ENCODE measurements at places on chromosomes 6 and 20.

DNA sequence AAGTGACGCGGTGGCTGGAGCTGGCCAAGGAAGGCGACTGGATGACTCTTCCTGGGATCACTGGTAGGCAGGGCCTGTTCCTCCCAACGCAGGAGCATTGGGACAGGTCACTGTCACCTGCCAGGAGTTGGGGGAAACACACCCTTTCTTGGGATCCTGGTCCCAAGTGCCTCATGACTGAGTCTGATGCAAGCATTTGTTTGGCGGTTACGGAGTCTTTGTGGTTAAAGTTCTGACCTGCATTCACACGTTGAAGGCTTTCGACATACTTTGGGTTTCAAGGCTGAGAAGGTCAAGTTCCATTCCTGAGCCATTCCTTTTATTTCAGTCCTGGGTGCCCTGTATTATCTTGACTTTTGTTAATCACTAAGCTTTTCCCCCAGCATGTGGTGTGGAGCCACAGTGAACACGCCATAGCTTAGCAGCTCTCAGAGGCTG lies 6.0 kb downstream of the PNLDC1 start:
- DNase-seq = no peak

- DNase-seq = no peak
Measured at GRCh38 chr6:43020847-43021246, 576 bp upstream of the RRP36 start.

- DNase-seq = no peak
Measured at GRCh38 chr20:40497899-40498691, 190.9 kb downstream of the MAFB start.

GRCh38 chr6:45663251-45664221 lies 285.8 kb upstream of the SUPT3H start:
- DNase-seq = no peak

DNA sequence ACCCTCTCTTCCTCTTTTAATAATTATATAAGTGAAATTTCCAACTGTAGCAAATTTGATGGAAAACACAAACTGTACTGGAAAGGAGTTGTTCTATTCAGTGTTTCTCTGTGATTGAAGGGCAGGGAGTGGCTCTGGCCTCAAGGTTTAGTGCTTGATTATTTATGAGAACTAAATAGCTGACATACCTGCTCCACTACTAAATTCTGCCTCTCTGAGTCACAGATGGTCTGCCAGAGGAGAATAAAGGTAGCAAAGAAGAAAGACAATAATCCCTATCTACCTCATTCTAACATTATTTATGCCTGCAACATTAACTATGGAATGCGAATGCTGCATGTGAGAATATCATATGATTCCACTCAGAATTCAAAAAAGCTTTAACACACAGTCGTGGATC lies 9.3 kb downstream of the BMP5 start:
- no peak for DNase-seq

DNA sequence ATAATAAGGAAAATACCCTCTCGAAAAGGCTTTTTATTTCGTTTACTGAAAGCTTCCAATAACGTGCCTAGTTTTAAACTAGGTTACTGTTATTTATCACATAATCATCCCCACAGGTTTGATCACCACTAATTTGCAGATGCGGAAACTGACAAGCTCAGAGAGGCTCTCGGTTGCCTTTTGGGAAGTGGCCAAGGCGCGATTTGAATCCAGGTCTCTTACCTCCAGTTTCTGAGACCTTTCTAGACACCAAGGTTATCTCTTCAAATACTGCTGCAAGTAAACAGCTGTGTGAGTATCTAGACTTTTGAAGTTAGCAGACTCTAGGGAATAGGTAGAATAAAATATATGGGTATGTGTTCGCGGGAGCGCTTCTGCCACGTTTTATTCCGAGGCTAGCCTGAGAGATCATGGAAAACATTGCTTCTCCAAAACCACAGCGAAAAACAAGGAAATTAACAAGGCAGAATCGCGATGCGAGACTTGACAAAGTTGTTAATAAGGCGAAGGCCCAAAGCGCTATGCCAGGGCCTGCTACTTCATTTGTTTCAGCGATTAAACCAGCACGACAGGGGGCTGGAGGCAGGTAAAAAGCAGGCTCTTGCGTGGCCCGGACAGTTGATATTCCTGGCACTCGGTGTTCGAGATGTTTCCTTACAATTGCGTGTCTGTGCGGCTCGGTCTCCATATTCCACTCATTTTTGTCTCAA lies 1.8 kb upstream of the JARID2 start:
- DNase-seq = no peak

DNA sequence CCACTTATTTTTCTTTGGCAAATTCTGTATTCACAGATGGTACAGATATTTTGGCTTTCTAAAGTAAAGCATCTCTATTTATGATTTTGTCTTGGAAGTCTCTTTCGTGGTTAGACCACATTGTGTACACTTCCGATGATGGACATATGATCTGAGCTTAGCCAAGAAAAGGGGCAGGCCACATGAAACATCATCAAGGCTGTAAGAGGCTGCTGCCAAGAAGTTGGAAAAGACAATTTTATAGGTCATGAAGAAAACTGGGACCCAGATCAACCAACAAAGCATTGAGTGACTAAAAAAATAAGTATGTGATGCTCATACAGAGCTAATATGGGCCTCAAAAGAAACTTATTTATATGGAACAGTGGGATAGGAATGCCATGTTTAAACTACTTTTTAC lies 266.4 kb downstream of the HAO1 start:
- no peak for DNase-seq

Measured in spinal cord (tissue), 10 donors.